CD8-positive, alpha-beta T cell (primary cell): ENCODE measurements at places on chromosomes 5 and 9.

DNA sequence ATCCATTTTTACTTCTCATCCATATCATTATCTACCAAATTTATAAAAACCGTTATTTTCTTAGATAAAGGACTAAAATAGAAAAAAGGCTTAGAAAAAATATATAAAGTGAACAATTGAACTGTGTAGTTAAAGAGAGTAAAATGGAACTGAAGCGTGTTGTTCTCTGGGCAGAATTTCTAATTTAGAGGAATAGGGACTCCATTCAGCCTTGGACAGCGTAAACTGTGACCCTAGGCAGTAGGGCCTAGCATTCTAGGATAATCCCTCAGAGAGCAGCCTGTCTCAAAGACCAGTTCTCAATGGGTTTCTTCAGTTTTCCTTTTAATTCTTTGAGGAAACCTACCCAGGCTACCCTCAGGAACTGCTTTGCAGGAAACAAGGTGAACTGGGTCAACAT, 11.1 kb downstream of the ZNF462 start:
- no peak for DNase-seq

- DNase-seq: no peak
Observed at GRCh38 chr5:63263411-63263810, 684.8 kb downstream of the LRRC70 start.

GRCh38 chr5:127564002-127564769, 46.7 kb downstream of the PRRC1 start:
- no peak for DNase-seq

GRCh38 chr9:19620326-19620725, 168.5 kb downstream of the SLC24A2 start:
- no peak for DNase-seq

- DNase-seq: no peak
Observed at GRCh38 chr5:41636605-41637004, 126.2 kb upstream of the PLCXD3 start.

- no peak for DNase-seq
Observed at GRCh38 chr9:69174616-69175463, 763 bp downstream of the TJP2 start.

- no peak for DNase-seq
Observed at GRCh38 chr9:77304543-77304942, 127.2 kb downstream of the VPS13A start.

DNA sequence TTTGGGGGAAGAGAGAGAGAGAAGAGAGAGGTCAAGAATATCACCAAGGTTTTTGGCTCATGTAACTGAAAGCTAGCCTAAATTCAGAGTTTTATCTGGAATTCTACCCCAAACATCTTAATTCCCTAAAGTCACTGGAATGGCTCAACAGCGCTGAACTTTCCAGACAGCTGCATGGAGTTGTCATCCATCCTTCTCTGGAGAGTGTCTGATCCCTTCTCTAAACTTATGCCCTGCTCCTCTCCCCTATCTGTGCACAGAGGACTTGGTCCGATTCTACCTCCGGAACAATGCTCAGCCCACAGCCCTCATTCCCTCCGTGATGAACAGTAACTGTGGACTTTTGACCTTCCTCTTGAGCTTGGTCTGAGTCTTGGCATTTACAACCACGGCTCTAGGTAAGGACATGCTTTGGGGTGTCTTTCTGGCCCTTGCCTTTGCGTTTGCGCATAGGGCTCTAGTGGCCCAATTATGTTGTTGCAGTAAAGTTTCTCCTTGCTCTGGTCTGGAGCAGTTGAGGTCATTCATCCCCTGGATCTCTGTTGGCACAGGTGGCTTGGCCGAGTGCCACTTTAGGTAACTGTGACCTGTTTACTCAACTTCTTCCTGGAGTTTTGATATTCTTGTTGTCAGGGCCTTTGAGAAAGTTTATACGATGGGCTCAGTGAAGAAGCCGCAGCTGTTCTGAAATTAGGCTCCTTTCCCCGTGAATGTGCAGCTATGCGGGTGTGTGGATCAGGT, 18.3 kb upstream of the CD180 start:
- DNase-seq: no peak

- DNase-seq: no peak
Observed at GRCh38 chr5:151178777-151179488, 21.4 kb upstream of the ANXA6 start.

DNA sequence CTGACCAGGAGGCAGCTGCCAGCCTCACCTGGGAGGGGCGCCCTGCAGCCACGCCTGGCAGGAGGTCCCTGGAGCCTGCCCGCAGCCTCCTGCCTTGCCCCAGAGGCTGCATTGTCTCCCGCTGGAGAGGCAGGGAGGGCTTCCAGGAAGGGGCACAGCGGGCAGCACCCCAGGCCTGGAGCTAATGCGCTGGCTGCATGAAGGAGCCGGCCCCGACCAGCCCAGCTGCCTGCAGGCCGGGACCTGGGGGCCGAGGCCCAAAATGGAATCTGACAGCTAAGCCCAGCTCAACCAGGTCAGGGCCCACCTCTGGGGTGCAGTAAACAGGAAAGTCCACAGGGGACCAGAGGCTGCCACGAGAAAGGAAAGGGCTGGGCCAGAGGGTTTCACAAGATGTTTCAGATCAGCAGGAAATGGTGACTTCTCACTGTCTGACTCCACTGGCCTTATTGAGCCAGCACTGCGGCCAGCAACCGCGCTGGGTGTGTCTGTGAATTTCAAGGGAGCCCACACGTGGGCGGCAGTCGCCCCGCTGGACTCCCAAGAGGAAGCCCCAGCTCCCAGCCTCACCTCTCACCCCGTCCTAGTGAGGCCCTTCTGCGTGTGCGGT, 18.6 kb upstream of the NOTCH1 start:
- DNase-seq: peak; percentile 51

- DNase-seq: no peak
Observed at GRCh38 chr5:180208038-180208434, 975 bp downstream of the RASGEF1C start.

DNA sequence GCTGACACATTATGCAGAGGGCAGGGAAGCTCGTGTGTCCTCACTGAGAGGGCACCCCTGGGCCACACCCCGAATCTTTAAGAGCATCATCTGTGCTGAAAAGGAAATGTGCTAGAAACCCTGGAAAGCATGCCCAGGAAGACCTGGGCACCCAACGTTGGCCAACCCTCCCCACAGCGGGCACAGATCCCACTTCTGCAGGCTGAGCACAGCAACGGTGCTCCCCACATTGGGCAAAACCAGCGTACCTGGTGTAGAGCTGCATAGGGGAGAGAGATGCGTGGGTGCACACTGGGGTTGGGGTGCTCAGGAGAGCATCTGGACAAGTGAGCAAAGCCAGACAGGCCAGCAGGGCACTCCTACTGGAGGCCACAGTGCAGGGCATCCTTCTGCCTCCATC, 32.6 kb downstream of the ROR2 start:
- DNase-seq: no peak

DNA sequence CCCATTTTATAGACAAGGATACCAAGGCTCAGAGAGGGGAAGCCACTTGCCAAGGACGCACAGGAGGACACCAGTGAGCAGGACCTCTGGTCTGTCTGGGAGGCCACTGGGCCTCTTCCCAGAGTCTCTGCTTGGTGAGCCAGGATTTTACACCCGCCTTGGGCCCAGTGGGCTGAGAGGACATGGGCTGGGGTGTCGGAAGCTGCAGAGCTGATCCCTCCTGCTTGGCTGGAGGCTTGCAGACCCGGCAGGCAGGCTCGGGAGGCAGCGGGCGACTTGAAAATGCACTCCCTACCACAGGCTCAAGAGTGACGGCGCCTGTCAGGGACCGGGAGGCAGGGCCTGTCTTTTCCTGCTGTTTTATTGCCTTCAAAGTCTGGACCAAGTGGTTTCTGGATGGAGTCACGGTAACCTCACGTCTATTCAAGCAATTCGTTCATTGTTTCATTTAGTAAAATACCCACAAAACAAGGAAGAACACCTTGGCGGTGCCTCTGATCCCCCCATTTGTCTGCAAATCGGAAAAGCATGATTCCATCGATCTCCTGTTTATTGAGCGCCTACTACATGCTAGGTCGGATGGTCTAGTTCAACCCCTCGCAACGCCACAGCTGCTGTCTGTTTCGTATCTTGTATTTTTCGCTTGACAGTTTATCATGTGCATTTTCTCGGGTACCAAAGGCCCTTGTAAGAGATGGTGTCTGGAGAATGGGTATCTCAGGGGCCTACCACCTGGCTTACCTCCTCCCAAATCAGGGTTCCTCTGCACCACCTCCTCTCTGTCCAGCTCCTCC, 108.1 kb upstream of the IER5L start:
- no peak for DNase-seq

DNA sequence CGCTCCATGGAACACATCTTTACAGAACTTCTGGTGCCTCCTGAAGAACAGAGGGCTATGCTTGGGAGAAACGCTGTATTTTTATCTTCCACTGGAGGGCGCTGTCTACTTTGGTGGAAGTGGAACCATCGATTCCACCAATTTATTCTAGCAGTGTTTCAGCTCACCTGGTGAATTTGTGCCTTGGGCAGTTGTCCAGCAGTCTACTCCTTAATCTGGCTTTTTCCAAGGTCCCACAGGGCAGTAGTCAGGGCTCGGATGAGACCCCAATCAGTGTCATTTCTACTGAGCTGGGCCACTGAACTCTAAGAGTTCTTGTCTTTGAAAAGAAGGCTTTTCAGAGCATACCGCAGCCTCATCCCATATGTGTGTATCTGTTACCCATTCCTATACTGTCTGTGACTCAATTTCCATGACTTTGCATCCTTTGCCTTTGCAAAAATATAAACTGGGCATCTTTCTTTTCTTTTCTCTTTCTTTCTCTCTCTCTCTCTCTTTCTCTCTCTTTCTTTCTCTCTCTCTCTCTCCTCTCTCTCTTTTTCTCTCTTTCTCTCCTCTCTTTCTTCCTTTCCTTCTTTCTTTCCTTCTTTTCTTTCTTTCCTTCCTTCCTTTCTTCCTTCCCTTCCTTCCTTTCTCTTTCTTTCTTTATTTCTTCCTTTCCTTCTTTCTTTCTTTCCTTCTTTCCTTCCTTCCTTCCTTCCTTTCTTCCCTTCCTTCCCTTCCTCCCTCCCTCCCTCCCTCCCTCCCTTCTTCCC, 138.4 kb upstream of the ZNF618 start:
- DNase-seq: no peak

- DNase-seq: peak; percentile 49
Observed at GRCh38 chr5:154421868-154422267, 23.9 kb upstream of the SAP30L start.

DNA sequence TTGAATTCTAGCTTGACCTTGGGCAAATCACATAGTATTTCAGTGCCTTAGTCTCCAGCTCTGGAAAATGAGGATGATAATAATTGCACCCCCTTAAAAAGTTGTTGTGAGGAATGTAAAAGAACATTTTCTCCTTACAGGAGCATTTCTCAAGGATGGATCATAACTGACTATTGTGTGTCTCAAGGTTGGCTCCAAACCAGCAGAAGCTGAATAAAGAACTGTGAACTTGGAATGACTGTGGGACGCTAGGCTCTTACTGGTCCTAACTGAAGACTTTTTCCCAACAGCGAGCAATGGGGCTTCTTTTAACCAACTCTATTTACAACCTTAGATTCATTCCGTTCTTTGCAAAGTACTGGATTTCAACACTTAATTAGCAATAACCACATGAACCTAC, 26.2 kb upstream of the GLRX start:
- DNase-seq: no peak

DNA sequence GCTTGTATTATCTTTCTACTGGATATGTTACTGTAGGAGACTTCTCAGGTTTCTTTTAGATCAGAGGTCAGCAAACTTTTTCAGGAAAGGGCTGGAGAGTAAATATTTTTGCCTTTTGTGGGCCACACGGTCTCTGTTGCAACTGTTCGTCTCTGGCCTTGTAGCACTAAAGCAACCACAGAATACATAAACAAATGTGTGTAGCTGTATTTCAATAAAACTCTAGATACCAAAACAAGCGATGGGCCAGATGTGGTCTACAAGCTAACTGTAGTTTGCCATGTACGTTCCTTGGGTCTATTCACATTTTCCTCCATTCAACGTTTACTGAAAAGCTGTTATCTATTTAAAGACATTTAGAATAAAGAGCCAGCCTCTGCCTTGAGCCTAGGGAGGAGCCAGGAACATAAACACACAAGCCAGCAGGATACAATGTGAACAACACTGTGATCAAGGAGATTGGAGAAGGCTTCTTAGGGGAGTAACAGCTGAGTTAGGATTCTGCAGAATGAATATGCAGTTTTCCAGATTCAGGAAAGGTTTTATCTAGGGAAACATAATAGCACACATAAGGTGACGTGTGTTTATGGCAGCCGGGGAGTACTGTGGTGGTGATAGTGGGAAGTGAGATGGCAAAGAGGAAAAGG, 33.0 kb upstream of the HOMER1 start:
- no peak for DNase-seq

DNA sequence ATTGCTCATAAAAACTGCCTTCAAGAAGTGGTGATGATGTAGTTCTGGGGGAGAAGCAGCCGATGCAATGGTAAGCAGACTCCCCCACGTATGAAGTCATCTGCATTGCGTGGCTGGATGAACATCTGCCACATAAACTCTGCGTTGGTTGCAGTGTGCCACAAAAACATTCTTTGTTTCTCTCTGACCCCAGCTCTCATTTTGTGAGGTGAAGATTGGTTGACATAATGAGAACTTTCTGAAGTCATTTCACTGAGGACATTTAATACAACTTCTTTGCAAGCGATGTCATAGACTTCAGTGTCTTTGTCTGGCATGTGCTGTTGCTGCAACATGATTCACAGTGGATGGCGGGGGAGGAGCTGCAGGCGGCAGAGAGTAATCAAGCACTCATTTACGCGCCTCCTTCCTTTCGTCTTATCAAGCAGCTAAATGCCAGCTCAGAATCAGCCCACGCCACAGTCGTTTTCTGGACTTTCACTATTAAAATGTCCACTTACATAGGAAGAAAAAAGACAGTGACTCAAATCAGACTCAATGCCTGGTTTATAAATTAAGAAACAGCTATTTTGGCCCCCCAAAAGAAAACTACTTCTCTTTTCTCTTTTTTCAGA, 91.5 kb upstream of the NFIL3 start:
- DNase-seq: no peak

- no peak for DNase-seq
Observed at GRCh38 chr5:50559955-50560354, 106.5 kb upstream of the PARP8 start.

DNA sequence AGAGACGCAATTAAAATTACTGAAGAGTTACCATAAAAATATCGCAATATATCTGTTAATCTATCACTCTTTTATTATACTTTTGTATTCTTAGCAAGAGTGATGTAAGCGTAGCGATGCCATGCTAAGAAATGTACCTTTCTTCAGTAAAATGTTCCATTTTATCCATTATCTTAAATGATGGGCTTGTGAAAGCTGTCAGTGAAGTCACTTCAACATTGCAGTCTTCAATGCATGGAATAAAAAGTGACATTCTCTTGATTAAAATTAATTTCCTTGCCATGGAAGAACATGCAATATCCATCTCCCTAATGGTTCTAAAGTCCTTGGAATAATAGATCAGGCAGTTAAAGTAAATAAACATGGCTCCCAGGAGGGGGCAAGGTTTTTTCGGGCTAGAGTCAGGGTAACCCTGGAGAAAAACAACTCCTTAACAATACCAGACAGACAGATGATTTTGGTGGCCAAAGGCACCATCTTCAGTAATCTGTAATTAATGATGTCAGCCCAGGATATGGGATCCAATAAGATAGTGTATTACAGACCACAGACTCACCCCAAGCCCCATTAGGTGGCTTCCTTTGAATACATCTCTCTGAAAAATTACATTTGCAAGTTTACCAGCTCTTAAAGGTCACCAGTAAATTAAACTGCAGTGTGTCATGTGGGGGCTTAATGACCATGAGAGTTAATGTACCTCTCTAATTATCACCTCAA, 677.1 kb downstream of the DTWD2 start:
- DNase-seq: no peak
